ENCODE measurements at places on chromosomes 3 and 15.

DNA sequence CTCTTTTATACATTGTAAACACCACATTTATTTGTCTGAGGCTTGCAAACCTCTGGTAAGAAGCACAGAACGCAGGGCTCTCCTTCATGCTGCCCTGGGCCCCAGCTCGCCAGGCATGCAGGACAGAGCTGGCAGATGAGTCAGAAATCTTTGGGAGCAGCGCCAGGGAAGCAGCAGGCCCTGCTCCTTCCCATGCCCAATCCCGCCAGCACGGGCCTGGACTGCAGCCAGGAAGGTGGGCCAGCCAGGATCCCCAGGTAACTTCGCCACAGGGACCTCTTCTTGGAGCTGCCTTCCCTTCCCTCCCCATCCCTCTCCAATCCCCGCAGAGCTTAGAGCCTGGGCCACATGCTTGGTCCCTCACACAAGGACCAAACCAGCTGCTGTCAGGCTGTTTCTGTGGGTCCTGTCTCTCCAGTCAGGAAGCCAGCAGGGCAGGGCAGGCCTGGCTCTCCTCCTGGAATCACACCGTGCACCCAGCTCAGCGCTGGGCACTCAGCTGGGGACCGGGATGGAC lies 8.8 kb downstream of the STOML1 start:
- peak; percentile 76 for DNase-seq

DNA sequence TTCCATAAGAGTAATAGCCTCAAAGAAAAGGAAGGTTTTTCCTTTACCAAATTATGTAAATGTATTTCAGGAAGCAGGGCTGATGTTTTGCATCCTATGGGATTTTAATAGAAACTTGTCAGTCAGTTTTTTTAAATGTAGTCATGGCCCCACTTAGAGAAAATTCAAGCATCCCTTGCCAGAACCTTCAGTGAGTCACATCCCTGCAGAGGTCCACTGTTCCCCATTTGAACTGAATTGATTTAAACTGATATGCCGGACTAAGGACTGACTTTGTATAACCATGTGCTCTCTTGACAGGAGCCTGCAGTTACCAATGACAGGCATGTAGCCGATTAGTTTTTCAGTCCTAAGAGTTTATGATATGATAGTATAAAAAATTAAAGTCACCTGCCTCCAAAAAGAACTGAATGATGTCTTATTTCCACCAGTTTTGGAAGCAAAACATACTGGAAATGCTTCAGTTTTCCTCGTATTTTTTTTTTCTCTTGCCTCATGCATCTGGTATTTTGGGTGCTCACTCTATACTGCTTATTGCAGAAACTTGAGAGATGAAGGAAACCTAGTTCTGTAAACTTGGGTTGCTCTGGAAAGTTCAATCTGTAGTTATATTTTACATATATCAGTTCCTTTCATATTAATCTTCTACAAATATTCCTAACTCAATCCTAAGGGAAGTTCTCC lies 30.7 kb downstream of the LRTM1 start:
- no peak for DNase-seq

- DNase-seq, result no peak
These were observed 570.6 kb downstream of the ZBBX start for GRCh38 chr3:166809520-166809919.

- no peak for DNase-seq
These were observed 39.5 kb upstream of the TSEN2 start for GRCh38 chr3:12444582-12445471.

DNA sequence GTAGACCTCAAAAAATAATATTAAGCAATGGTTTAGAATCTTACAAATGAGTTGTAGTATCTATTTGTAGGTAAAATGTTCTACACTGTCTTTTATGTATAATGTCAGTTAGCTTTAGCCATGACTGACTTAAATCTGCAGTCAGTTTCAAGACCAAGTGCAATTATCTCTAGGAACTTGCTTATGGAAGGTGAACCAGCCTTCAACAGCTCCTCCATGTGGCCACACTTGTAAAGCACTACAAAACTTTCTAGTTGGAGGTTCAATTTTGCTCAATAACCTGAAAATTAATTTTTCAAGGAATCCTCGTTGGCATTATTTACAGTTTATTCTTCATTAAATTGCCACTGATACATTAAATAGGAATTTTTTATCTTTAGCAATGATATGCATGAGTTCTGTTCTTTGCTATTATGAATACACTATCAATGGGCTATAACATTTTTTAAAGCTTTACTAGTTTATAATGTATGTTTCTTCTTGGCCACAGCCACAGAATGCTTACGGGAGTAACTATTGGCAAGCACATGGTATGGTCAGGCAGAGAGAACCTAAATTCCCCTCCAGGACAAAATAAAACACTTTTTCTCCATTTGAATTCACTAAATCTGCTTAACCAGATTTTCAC lies 315.3 kb upstream of the UBE2E2 start:
- no peak for DNase-seq
